ENCODE measurements at places on chromosomes 11 and 22. TPM values are rescaled to one million over a fixed set of nuclear protein-coding genes. Genes with fewer than 3 reads are reported as not detected.

DNA sequence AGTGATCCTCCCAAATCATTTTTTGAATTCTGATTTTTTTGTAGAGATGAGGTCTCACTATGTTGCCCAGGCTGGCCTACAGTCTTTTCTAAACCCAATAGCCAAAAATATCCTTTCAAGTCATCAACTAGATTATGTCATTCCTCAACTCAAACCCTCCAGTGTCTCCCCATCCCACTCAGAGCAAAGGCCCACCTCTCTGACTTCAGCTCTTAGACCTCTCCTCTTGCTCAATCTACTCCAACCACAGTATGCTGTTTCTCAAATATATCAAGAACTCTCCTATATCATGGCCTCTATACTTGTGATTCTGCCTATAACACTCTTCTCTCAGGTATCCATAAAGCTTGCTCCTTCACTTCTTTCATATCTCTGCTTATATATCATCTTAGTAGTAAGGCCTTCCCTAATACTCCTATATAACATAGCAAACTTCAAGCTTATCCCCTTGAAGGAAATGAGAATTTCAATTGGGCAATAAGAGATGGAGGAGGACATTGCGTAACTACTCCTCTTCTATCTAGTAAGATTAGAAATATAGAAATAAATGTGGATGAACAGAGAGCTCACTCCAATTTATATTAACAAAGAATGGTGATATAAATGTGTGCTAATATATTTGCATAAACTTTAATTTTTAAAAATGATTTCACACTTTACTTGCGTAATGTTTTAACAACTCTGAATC lies 24.5 kb downstream of the DLG2 start:
- H3K27me3 ChIP-seq, result no peaks in the 10 kb centered on the region
- H3K4me1 ChIP-seq, result no peaks in the 10 kb centered on the region
- H3K4me3 ChIP-seq, result no peak overlapping the region
- DNase-seq, result no peak
- no peaks in the 10 kb centered on the region for H3K36me3 ChIP-seq

- H3K4me1 ChIP-seq, result no peaks in the 10 kb centered on the region
- no peak for DNase-seq
- no peak overlapping the region for H3K4me3 ChIP-seq
- no peaks in the 10 kb centered on the region for H3K36me3 ChIP-seq
These were observed 238.1 kb upstream of the BLID start for GRCh38 chr11:122354025-122354697.

The MIOX gene
- total RNA-seq, result 0.61 TPM

The KIRREL3 gene
- 0.14 TPM for total RNA-seq

DNA sequence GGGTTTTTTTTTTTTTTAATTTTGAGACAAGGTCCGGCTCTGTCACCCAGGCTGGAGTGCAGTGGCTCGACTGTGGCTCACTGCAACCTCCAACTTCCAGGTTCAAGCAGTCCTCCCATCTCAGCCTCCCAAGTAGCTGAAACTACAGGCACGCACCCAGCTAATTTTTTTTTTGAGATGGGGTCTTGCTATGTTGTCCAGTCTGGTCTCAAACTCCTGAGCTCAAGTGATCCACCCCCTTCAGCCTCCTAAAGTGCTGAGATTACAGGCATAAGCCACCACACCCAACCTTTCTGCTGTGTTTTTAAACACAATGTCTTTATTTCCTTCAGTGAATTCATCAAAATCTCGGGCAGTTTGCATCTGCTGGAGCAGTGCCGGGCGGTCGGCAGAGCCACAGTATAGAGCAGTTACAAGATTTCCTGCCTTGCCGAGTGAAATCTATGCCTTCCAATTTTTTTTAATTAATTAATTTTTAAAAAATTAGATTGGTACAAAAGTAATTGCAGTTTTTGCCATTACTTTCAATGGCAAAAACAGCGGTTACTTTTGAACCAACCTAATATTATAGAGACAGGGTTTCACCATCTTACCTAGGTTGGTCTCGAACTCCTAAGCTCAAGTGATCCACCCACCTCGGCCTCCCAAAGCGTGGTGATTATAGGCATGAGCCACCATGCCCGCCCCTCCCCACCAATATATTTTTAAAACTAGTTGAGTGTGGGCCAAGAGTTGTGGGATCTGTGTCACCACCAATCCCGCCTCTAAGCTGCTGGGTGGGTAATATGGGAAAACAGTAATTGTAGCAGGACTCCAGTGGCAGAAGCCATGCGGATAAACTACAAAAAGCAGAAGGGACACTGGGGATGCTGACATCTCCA lies 2.7 kb upstream of the ACY3 start:
- H3K27me3 ChIP-seq, result no peaks in the 10 kb centered on the region
- no peak overlapping the region for H3K27ac ChIP-seq
- H3K36me3 ChIP-seq, result no peaks in the 10 kb centered on the region
- DNase-seq, result no peak

- H3K36me3 ChIP-seq, result no peaks in the 10 kb centered on the region
- H3K4me1 ChIP-seq, result peaks cover 6% of the 10 kb centered on the region
- no peak for DNase-seq
- H3K27me3 ChIP-seq, result no peaks in the 10 kb centered on the region
These were observed 8.9 kb upstream of the ETS1 start for GRCh38 chr11:128596250-128596649.

The APOA4 gene
- 1.7 TPM for total RNA-seq

GRCh38 chr11:2473361-2474058 lies 28.7 kb downstream of the KCNQ1 start:
- no peak for DNase-seq
- peaks cover 4% of the 10 kb centered on the region for H3K27me3 ChIP-seq
- H3K36me3 ChIP-seq, result no peaks in the 10 kb centered on the region
- H3K4me1 ChIP-seq, result no peaks in the 10 kb centered on the region
- H3K27ac ChIP-seq, result no peak overlapping the region

DNA sequence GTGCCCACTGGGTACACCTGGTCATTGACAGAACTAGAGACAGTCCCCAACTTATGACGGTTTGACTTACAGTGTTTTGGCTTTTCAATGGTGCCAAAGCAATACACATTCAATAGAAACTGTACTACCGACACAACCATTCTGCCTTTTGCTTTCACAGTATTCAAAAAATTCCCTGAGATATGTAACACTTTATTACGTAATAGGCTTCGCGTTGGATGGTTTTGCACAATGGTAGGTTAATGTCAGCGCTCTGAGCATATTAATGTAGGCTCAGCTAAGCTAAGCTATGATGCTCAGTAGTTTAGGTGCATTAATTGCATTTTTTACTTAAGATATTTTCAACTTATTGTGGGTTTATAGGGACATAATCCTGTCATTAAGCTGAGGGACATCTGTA lies 105.1 kb upstream of the B3GAT1 start:
- DNase-seq, result no peak
- no peak overlapping the region for H3K4me3 ChIP-seq
- H3K36me3 ChIP-seq, result no peaks in the 10 kb centered on the region
- no peaks in the 10 kb centered on the region for H3K4me1 ChIP-seq
- no peaks in the 10 kb centered on the region for H3K27me3 ChIP-seq

- no peak for DNase-seq
- H3K27ac ChIP-seq, result no peak overlapping the region
- H3K4me1 ChIP-seq, result no peaks in the 10 kb centered on the region
- peaks cover 74% of the 10 kb centered on the region for H3K27me3 ChIP-seq
- no peak overlapping the region for H3K4me3 ChIP-seq
- no peaks in the 10 kb centered on the region for H3K36me3 ChIP-seq
These were observed 53.9 kb downstream of the CACNA1I start for GRCh38 chr22:39624501-39624821.

The NARS2 gene
- 25.0 TPM for total RNA-seq

The TMEM45B gene
- 0.38 TPM for total RNA-seq

The CCDC81 gene
- total RNA-seq, result 0.52 TPM

The TRIM51 gene
- total RNA-seq, result not detected

The TBX10 gene
- total RNA-seq, result 0.05 TPM

The CRYBB2 gene
- total RNA-seq, result not detected

The KCNK4 gene
- not detected for total RNA-seq

DNA sequence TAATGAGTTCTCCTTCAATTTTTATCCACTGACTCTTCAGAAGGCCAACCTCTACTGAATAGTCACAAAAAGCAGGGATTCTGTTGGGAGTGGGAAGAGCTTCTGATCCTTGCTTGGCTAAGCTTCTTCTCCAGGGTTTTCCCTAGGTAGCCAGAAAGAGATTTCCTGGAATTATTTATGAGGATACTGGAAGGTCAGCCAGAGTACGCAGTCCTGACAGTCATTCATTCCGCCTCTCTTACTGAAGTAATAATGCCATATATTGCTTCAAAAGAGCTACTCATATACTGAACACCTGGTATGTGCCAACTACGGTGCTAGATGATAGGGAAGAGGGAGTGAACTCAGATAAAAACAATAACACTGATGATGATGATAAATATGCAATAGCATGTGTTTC lies 116.1 kb downstream of the CCDC34 start:
- no peak overlapping the region for H3K27ac ChIP-seq
- no peak overlapping the region for H3K4me3 ChIP-seq
- H3K27me3 ChIP-seq, result no peaks in the 10 kb centered on the region
- no peaks in the 10 kb centered on the region for H3K36me3 ChIP-seq
- H3K4me1 ChIP-seq, result no peaks in the 10 kb centered on the region

GRCh38 chr22:21568347-21569075 lies 997 bp downstream of the UBE2L3 start:
- H3K36me3 ChIP-seq, result peaks cover 6% of the 10 kb centered on the region
- no peak for DNase-seq
- H3K4me3 ChIP-seq, result peak overlapping the region; percentile 87
- H3K27ac ChIP-seq, result peak overlapping the region; percentile 90

DNA sequence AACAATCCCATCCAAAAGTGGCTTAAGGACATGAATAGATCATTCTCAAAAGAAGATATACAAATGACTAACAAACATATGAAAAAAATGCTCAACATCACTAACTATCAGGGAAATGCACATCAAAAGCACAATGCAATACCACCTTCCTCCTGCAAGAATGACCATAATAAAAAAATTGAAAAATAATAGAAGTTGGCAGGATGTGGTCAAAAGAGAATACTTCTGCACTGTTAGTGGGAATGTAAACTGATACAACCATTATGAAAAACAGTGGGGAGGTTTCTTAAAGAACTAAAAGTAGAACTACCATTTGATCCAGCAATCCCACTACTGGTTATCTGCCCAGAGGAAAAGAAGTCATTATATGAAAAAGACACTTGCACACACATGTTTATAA lies 77.7 kb upstream of the SC5D start:
- no peak overlapping the region for H3K4me3 ChIP-seq
- no peaks in the 10 kb centered on the region for H3K27me3 ChIP-seq
- H3K4me1 ChIP-seq, result peaks cover 2% of the 10 kb centered on the region
- no peak overlapping the region for H3K27ac ChIP-seq
- no peaks in the 10 kb centered on the region for H3K36me3 ChIP-seq

GRCh38 chr22:29037340-29037932 lies 24.2 kb downstream of the C22orf31 start:
- no peak overlapping the region for H3K27ac ChIP-seq
- no peaks in the 10 kb centered on the region for H3K36me3 ChIP-seq
- peaks cover 3% of the 10 kb centered on the region for H3K4me1 ChIP-seq
- H3K27me3 ChIP-seq, result peaks cover 12% of the 10 kb centered on the region

DNA sequence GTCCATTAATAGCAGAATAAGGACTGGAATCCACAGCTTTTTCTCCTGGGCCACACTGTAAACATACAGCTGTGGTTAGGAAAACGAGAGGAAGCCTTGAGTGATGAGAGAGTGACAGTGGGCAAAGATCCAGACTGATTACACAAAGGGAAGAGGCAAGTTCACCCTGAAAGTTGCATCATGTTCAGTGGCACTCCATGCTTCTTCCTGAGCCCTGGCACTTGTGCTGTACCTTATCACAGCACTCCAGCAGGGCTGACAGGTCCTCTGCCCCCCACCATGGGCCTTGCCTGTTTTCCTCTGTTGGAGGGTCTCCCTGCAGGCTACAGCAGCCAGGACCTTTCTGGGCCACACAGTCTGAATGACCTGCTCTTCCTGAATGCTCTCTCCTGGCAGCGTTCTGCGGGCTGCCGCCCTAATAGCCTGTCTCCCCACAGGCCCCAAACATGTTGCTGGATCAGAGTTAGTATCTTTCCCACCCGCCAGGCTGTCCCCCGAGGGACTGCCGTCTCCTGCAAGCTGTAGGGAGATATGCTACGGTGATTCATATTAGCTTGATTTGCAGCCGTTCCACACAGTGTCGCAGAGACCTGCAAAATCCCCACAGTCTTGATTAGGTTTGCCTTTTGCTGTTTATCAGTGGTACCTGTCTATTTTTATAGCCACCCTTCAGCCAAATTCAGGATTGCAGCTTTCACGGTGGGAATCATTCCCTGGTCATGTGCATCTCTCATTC lies 60.2 kb downstream of the NTM start:
- no peaks in the 10 kb centered on the region for H3K36me3 ChIP-seq
- H3K4me1 ChIP-seq, result no peaks in the 10 kb centered on the region
- no peak overlapping the region for H3K27ac ChIP-seq

DNA sequence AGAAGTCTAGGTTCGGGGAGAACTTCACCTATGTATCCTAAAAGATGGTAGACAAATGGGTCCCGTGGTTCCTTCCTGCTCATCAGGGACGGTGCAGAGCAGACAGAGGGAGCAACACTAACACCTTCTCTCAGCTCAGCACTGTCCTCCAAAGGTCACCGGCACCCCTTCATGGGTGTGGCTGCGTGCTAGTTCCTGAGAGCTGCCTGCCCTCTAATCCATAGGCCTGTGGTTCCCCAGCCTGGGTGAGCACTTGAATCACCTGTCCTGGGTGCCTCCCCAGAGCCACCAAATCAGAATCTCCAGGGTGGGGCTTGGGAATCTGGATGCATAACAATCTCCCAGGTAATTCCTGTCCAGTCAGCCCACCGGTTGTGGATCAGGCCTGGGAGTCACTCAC lies 113.9 kb upstream of the TMEM45B start:
- DNase-seq, result no peak
- H3K27me3 ChIP-seq, result no peaks in the 10 kb centered on the region
- H3K4me1 ChIP-seq, result no peaks in the 10 kb centered on the region
- no peak overlapping the region for H3K27ac ChIP-seq
- no peak overlapping the region for H3K4me3 ChIP-seq

DNA sequence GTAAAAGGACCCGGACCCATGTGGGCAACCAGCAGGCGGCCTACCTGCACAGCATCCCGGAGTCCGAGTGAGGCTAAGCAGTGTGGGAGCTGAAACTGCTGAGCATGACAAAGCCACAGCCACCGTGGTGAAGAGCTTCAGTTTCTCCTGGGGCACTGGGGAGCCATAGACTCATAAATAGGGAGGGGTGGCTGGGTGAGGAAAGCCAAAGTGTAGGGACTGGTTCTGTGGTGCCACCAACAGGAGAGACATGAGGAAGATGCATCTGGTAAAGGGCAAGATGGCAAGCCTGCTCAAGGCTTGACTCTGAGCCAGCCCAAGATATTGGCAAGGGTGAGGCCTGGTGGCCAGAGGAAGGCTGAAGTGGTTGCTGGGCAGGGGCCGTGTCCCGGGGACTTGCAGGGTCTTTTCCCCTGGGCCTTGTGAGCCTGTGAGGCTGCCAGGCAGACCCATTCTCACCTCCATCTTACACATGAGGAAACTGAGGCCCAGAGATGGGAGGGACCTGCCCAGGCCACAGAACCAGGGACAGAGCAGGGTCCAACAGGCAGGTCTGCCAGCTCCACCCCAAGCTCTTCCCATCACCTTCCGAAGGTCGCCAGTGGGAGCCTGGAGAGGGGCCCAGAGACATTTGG lies 30.4 kb downstream of the CYTH4 start:
- peaks cover 35% of the 10 kb centered on the region for H3K36me3 ChIP-seq
- no peak overlapping the region for H3K4me3 ChIP-seq
- peaks cover 41% of the 10 kb centered on the region for H3K4me1 ChIP-seq
- H3K27me3 ChIP-seq, result no peaks in the 10 kb centered on the region

GRCh38 chr11:62353841-62354240 lies 16.6 kb downstream of the ASRGL1 start:
- H3K4me3 ChIP-seq, result no peak overlapping the region
- no peak overlapping the region for H3K27ac ChIP-seq
- no peak for DNase-seq
- H3K36me3 ChIP-seq, result no peaks in the 10 kb centered on the region
- no peaks in the 10 kb centered on the region for H3K4me1 ChIP-seq
- no peaks in the 10 kb centered on the region for H3K27me3 ChIP-seq

All from thymus (tissue), 14 donors.